GM12865 (cell line): ENCODE measurements at places on chromosomes 3 and 15.

GRCh38 chr15:97234851-97235610 lies 725.5 kb upstream of the ARRDC4 start:
- DNase-seq = peak; percentile 21

DNA sequence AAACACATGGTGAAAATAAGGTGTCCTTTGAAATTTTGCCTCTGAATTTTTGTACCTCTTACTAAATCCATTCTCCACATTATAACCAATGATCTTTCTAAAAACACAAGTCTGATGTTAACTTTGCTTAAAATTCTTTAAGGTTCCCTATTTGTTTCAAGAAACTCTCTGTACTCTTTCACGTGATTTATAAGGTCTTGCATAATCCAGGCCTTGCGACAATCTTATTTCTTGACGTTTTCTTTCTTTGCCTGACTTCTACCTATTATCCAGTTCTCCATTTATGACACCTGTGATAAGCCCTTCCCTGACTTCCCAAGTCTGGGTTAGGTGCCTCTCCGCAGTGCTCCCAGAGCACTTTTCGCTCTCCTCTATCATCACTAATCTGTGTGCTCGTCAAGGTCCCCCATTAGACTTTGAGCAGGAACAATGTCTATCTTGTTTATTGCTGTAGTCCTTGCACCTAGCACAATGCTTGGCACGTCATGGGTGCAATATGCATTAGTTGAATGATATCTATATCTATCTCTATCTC lies 24.3 kb upstream of the KPNA1 start:
- no peak for DNase-seq

DNA sequence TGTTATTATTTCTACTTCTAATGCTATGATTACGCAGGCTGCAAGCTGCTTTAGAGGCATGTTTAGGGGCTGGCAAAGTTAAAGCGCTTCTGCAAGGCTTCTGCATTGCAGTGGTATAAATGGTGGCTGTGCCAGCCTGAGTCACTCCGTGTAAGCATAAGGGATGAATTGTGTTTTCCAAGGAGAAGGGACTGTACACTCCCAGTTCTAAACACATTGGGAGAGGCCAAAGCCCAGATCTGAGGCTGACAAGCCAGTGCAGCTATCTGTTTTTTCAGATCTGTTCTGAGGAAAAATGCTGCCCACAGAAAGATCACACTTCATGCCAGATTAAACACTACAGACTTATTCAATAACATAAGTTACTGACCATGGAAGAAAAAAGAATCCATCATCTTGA lies 83.8 kb downstream of the PRICKLE2 start:
- DNase-seq = no peak

DNA sequence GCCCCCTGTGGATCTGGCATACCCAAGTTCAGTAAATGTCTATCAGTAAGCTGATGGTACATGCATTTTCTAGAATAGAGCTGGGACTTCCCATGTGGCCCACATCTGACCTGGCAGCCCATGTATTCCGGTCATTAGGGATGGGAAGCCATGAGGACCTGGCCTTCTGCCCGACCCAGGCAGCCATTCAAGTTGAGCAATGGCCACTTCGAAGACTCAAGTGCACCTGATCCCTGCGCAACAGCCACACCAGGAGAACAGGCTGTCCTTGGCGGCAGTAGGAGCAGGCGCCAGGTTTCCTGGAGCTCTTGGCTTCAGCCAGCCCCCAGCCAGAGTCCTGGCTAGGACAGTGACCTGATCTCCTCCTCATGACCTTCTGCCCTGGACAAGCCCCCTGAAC lies 14.6 kb downstream of the HEMK1 start:
- no peak for DNase-seq

GRCh38 chr15:79294075-79294474 lies 11.6 kb downstream of the ANKRD34C start:
- DNase-seq = no peak
